ENCODE measurements at places on chromosomes 11 and 22.

DNA sequence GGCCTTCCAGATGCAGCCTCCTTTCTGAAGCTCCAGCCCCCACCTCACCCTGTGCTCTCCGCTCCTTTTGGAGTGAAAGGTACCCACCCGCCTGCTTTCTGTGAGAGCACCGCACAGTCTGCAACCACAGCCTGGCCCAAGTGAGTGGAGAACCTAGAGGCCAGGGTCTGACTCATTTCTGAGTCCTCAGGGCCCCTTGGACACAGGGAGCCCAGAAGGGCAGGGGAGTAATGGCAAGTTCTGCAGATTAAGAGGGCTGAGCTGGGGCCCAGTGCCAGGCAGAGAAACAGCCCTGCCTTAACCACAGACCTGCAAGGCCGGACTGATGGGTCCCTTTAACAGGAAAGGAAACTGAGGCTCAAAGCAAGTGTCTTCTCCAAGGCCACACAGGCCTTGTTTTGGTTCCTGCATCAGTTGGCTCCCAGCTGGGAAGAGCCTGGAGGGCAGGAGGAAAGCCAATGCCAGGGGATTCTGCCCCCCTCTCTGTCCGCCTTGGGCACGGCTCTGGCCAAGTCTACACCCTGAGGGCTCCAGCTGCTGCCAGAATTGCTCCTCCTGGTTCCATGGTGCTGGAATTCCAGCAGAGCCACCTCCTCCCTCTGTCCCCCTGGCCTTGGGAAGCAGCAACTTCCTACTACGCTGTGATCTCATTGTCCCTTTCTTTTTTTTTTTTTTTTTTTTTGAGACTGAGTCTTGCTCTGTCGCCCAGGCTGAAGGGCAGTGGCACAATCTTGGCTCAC, 55.1 kb downstream of the CYTH4 start:
- DNase-seq = no peak

- no peak for DNase-seq
Observed at GRCh38 chr22:30208631-30209603, 37.6 kb downstream of the LIF start.

GRCh38 chr11:22733475-22734248, 67.3 kb downstream of the GAS2 start:
- DNase-seq = no peak

- DNase-seq = no peak
Observed at GRCh38 chr11:70063555-70063954, 14.6 kb upstream of the ANO1 start.

DNA sequence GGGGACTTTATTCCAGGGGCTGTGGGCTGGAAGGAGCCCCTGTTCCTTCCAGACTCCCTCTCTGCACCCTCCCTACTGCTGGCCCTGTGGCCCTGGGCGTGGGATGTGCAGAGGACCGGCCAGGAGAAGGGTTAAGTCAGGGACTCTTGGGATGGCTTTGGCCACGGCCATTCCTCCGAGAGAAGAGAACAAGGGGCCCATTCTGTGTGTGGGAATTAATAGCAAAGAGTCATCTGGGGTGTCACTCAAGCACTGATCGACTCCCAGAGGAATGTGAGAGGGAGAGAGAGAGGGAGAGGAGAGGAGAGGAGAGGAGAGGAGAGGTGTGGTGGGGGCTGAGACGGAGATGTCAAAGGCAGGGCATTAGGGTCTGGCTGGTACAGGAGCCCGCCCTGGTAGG, 14.2 kb upstream of the SOX10 start:
- no peak for DNase-seq

GRCh38 chr11:128089962-128090361, 497.4 kb downstream of the ETS1 start:
- DNase-seq = no peak

DNA sequence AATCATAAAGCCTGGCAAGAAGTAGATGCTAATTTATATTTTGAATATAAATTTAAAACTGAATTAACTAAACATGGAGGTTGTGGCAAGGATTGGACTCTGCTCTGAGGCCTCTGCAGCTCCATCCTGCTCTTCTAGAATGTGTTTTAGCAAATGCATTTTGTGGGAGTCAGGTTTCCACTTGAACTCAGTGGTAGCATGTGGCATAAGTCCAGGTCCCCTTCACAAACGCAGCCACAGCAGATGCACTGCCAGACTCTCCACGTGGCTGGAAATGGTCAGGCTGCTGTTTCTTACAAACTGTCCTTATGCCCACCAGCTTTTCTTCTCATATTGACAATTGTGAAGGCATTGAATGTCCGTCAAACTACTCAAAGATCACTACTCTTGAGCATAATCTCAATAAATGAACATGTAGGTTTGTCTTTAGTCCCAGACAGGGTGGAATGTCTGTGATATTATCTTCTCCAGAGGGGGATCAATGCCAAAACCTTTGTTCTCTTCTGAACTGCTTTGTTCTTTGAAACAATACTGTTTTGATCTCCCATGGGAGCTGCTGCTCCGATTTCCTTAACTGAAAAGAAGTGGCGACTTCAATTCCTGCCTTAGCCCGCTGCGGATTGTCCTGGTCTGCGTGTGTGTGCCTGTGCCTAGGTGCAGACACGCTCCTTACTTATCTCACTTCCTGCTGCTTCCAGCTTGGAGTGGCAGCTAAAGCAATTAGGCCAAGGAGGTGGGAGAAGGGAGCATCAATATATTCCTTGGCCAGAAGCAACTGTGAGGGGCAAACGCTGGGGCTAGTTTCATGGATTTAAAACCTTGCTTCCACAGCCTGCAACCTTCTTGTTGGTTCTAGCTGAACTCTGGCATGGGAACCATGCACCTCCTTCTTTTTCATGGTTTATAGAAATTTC, 24.2 kb downstream of the EIF4G2 start:
- DNase-seq = no peak

- no peak for DNase-seq
Observed at GRCh38 chr11:20056109-20056949, 103.9 kb downstream of the DBX1 start.

GRCh38 chr11:122317305-122317704, 201.3 kb upstream of the BLID start:
- DNase-seq = no peak

DNA sequence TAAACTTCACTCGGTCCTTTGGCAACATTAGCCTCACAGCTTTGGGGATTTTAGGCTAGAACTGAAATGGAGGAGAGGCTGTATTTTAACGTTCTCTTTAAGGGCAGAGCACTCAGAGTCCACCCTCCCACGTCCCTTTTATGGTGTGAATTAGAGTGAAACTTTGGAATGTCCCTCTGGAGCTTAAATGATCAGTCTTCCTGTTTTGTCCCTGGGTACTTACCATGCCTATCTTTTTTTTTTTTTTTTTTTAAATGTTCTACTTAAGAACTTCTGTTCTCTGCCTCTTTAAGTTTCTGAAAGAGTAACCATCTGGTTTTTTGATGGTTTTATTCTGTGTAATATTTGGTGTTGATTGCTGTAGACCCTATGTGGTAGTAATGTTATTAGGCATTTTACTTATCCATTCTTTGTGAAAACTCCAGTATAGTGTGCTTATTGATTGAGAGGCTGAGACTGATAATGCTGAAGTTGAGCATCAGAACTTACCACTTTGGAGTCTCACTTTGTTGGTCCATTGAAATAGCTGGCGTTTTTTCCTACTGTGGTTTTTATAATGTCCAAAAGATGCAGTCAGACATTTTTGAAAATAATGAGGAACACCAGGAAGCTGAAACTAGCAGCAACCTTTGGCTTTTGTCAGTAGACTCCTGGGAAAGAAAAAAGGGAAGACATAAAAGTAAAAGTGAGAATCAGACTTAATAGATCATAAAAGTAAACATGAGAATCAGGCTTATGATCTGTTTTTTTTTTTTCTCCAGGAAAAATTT, 11.6 kb downstream of the UVRAG start:
- DNase-seq = no peak

GRCh38 chr11:33452836-33453624, 195.8 kb downstream of the HIPK3 start:
- DNase-seq = no peak

- DNase-seq = no peak
Observed at GRCh38 chr22:21013657-21014201, 1.2 kb upstream of the P2RX6 start.

DNA sequence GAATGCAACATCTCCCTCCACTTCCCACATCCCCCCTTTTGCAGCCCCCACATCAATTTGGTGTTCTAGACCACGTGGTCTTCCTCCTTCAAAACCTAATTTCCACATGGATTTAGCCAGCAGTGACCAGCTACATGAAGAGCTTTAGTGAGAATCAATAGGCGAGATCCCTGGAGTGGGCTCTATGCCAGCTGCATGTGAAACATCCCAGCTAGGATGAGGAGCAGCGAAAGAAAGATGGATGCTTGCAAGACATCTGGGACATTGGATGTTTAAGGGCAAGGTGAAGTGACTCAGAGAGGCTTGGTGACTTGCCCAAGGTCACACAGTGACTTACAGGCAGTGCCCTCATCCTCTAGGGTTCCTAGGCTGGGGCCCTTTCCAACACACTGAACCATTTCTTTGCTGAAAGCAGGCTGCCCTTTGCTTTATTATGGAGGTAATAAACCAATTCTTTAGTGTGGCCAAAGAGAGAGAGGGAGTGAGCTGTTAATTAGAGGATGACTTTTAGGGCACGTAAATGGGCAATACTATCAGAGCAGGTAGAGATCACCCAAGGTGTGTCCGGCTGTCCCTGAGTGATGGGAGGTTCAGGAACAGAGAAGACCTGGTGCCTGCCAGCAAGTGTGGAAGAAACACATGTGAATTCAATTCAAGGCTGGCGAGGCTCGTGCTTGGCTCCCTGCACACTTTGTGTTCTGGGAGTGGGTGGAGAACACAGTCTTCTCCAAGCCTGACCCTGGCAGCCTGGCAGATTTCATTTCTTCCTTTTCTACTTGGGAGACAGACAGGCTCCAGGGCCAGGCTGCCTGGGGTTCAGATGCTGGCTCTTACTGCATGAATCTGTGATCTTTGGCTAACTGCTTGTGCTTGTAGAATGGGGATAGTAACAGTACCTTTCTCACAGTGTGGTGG, 24.0 kb downstream of the TSPAN18 start:
- DNase-seq = no peak

DNA sequence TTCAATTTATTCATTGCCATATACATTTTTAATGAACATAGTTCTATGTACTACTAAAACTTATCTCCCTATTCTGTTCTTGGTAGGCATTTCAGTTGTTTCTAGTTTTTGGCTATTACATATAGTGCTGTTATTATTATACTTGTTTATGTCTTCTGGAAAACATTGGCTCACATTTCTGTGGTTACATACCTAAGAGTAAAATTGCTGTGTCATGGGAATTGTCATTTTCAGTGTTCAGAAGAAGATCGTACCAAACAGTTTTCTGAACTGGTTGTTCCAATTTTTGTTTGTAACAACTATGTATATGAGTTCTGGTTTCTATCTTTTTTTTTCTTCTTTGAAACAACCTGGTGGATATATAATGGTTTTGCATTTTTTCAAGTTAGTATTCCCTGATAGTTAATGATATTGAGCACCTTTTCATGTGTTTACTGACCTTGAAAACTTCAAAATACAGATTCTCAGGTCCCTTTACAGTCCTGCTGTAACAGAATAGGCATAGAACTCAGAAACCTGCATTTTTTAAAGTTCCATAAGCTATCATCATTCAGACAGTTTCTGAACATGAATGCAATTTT, 230.7 kb downstream of the JRKL start:
- no peak for DNase-seq

Data from stimulated activated CD8-positive, alpha-beta memory T cell treated with anti-CD3 and anti-CD28 coated beads, Interleukin-15, amount 100 ng/mL, for 4 hours (primary cell).